ENCODE measurements at places on chromosomes 5 and 9.

DNA sequence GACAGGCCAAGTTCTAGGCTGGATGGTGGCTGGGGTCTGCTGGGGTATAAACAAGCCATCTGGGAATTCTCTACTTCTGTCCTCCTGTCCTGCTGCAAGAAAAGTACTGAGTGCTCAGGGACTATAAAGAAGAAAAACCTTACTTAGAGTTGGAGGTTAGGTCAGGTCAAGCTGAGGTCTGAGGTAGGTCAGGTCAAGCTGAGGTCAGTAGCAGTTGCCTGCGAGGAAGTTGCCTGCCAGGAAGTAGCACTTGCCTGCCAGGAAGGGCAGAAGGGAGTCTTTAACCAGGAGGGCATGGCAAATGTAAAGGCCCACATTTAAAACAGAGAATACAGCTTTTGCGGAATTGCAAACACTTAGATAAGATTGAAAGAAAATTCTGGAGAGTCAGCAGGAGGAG lies 51.3 kb upstream of the PRLR start:
- no peak for DNase-seq

- DNase-seq: no peak
Observed at GRCh38 chr5:168317521-168318147, 26.2 kb downstream of the WWC1 start.

DNA sequence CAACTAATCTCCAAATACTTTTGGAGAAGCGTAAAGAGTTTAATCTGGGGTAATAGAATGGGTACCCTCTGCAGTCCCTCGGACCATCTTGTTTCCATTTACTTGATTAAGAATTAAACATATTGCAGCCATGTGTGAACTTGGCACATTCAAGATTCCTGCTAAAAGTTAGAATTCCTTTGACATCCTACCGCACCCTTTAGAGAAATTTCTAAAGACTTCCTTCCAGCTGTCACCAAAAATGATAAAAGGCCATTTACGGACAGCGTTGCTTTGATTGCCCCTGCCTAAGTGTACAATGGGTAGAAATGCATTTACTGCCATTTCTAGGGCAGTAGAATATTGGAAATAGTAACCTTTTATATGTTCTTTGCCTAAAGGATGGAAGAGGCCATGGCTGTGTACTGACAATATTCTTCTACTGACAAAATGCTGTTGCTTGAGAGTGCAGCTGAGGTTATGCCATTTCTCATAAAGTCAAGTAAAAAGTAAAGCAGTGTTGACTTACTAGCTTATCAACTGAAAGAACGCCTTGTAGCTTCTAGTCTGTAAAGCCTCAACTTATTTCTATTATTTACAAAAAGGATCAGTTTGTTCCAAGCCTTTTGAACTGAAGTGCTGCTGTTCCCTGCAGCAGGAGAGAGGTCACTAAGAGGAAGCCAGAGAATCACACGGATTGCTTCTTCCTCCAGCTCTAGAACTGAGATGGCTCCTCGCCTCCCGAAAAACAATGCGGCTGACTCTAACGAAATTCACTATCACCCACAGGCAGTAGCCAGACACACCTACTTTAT lies 139.8 kb upstream of the BASP1 start:
- no peak for DNase-seq

- no peak for DNase-seq
Observed at GRCh38 chr9:122126331-122127261, 33.0 kb downstream of the NDUFA8 start.

DNA sequence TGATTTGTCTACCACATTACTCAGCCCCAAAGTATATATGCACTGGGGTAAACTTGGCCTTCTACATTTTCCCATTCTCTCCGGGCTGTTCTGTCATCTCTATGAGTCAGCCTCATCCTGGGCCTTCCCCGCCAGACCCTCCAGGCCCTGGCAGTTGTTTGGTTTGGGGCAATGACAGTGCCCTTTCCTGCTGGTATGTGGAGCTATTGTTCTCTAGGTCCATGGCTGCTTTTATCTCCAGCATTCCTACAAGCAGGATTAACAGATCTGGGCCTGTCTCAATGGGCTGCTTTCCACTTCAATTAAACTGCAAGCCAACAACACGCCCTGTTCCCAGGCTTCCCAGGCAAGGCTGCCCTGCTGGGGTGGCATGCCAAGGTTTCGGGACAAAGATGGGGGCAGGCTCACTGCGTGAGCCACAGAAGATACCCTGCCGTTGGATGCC lies 136.4 kb downstream of the SLIT3 start:
- DNase-seq: no peak

- no peak for DNase-seq
Observed at GRCh38 chr9:10112798-10113197, 500.0 kb downstream of the PTPRD start.

- no peak for DNase-seq
Observed at GRCh38 chr9:18296702-18297055, 177.3 kb upstream of the ADAMTSL1 start.

- no peak for DNase-seq
Observed at GRCh38 chr5:160463740-160464465, 42.2 kb downstream of the PTTG1 start.

GRCh38 chr5:142141463-142141862 lies 32.9 kb downstream of the NDFIP1 start:
- DNase-seq: no peak

- no peak for DNase-seq
Observed at GRCh38 chr5:115374057-115374775, 77.8 kb upstream of the CCDC112 start.

- no peak for DNase-seq
Observed at GRCh38 chr5:96329886-96330529, 103.0 kb downstream of the PCSK1 start.

GRCh38 chr5:68480335-68480940 lies 264.9 kb downstream of the PIK3R1 start:
- no peak for DNase-seq

DNA sequence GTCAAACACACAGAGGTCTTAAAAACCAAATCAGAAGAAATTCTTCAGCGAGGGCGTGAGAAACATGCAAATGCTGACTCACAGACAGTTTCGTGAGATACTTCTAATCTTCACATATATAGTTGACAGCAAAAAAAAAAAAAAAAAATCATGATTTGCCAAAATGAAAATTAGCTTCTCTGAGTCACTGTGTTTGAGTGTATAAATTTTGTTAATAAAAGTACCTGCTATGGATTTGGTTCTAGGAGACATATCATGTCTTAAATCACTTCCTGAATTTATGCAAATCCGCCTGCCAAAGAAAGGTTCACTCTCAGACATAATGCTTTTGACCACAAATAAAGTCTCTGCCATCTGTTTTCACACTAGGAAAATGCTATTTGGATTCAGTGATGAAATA lies 114.3 kb downstream of the SLC1A3 start:
- no peak for DNase-seq

GRCh38 chr5:116212225-116212624 lies 127.4 kb downstream of the COMMD10 start:
- no peak for DNase-seq

GRCh38 chr5:17339841-17340240 lies 122.4 kb downstream of the BASP1 start:
- DNase-seq: no peak

GRCh38 chr9:136119061-136119882 lies 597 bp upstream of the TMEM250 start:
- no peak for DNase-seq

GRCh38 chr5:122126177-122126755 lies 3.1 kb upstream of the ZNF474 start:
- DNase-seq: no peak

GRCh38 chr9:15529566-15530324 lies 19.0 kb upstream of the PSIP1 start:
- DNase-seq: no peak

DNA sequence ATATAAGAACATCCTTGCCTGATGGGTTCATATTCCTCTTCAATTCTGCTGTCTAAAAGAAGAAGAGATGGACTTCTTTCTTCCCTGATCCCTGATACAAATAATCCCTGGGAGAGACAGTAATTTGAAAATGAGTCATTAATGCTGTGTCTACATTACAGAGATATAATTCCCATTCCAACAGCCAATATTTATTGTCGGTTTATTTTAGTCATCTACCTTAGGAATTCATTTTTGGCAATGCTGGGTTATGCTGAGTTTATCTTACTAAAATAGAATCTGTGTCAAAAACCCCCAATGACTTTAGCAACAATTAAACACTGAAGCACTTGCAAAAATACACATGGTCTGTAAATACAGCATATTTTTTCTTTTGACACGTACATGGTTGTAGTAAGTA lies 23.9 kb downstream of the ZNF474 start:
- DNase-seq: no peak

DNA sequence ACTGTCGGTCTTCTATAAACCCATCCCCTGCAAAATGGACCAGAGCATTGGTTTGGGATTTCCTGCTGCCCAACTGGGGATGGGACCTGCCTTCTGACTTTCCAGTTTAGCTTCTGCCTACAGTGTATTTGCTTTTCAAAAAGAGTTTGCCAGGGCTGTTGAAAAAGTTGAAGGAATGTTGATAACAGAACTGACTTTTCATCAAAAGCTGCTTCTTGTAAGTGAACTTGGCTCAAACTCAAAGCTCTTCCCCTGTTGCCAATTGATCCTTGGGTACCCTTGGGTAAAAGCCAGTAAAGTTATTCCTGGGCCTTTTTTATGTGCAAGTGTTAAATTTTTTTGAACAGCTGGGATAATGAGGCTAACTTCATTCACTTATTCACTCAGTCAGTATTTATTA lies 142.9 kb upstream of the SLC30A5 start:
- no peak for DNase-seq

DNA sequence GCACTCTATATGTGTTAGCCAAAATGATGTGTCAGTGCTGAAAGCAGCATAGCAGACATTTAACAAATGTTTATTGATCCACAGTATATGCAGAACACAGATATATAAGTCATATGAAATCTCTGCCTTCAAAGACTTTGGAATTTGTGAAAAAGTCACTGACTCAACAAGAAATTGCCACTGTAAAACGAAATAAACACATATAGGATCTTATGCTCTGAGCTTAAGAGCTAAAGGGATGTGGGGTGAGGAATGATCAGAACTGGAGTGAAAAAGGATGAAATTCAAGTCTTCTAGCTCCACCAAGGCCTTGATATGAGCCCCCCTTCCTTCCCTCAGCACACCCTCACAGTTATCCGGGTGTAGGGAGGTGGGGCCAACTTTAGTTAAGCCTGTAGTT lies 49.9 kb downstream of the PLAC8L1 start:
- DNase-seq: no peak

GRCh38 chr9:83937861-83938455 lies 16.7 kb upstream of the KIF27 start:
- DNase-seq: no peak

- DNase-seq: no peak
Observed at GRCh38 chr5:82748688-82749460, 328.3 kb downstream of the TMEM167A start.

GRCh38 chr5:151130922-151131891 lies 26.4 kb downstream of the ANXA6 start:
- DNase-seq: no peak

GRCh38 chr5:32465076-32465475 lies 20.5 kb upstream of the ZFR start:
- no peak for DNase-seq

DNA sequence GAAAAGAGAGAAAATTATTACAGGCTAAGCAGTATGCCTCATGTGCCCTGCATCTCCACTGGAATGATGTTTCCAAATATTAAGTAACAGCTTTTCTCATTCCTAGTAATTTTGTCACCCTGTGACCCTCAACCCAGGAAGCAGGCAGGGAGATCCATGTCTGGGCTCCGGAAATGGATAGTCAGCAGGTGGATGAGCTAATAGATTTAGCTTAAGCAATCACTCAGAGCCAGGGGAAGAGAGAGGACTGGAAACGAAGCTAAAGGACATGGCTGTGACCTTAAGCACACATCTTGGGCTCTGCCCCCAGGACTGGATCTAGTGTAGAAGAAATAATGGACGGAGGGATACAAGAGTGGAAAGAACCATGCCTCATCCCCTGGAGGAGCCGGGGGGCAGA lies 89.5 kb downstream of the ARSB start:
- no peak for DNase-seq

DNA sequence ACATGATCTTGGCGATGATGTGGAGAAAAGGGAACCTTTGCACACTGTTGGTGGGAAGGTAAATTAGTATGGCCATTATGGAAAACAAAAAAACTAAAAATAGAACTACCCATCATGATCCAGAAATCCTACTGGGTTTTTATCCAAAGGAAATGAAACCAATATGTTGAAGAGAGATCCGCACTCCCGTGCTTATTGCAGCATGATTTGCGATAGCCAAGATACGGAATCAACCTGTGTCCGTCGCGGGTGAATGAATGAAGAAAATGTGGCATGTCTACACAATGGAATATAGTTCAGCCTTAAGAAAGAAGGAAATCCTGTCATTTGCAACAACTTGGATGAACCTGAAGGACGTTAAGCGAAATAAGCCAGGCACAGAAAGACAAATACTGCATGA lies 84.5 kb downstream of the TTLL11 start:
- no peak for DNase-seq

GRCh38 chr5:178461004-178461730 lies 129.0 kb downstream of the COL23A1 start:
- peak; percentile 16 for DNase-seq

DNA sequence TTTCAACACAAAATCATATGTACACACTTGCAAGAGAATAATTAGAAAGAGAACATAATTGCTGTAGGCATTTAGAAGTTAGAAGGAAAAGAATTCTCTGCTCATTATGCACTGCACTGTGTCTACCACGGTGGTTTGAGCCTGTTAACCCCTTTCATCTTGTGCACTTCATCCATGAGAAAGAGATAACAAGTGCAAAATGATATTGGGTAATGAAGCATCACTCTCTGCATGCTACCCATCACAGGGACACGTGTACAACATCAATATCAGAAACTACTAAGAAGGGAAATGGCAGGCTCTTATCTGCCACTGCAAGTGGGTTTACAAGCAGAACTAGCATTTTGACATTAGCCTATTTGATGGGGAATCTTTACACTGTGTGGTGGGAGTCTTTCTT lies 202.6 kb downstream of the CDH12 start:
- DNase-seq: no peak

DNA sequence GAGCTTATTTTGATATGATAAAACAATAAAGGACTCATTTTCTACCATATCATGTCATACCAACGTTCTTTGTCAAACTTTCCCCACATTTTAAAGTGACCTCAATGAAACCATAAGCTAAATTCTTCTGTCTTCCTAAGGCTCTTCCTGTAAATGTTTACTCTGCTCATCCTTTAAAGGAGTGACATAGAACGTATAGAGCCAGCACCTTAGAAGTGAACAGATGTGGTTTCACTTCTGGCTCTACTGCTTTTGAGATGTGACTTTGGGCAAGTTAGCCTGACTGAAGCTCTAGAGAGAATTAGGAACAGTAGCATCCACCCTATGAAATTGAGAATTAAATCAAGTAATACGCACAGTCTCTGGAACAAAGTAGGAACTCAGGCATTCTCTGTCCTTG lies 24.1 kb downstream of the SAR1B start:
- no peak for DNase-seq

DNA sequence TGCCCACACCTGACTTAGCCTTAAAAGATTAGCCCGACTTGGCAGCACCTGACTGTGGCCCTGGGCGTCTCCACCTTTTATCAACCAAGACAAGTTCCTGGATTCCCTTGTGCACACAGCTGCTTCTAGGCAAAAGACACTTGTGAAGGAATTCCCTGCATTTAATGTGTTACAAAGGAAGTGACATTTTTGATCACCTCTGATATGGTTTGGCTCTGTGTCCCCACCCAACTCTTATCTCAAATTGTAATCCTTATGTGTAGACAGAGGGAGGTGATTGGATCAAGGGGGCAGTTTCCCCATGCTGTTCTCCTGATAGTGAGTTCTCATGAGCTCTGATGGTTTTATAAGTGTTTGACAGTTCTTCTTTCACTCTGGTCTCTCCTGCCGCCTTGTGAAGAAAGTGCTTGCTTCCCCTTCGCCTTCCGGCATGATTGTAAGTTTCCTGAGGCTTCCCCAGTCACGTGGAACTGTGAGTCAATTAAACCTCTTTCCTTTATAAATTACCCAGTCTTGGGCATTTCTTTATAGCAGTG lies 2.6 kb upstream of the CPEB4 start:
- DNase-seq: no peak

All from activated CD4-positive, alpha-beta T cell treated with anti-CD3 and anti-CD28 coated beads, Interleukin-2, amount 50 U/mL, for 4 hours (primary cell).